Esophagus muscularis mucosa (tissue), 4 donors: ENCODE measurements at places on chromosomes 1 and 21. TPM values are rescaled to one million over a fixed set of nuclear protein-coding genes. Genes with fewer than 3 reads are reported as not detected.

DNA sequence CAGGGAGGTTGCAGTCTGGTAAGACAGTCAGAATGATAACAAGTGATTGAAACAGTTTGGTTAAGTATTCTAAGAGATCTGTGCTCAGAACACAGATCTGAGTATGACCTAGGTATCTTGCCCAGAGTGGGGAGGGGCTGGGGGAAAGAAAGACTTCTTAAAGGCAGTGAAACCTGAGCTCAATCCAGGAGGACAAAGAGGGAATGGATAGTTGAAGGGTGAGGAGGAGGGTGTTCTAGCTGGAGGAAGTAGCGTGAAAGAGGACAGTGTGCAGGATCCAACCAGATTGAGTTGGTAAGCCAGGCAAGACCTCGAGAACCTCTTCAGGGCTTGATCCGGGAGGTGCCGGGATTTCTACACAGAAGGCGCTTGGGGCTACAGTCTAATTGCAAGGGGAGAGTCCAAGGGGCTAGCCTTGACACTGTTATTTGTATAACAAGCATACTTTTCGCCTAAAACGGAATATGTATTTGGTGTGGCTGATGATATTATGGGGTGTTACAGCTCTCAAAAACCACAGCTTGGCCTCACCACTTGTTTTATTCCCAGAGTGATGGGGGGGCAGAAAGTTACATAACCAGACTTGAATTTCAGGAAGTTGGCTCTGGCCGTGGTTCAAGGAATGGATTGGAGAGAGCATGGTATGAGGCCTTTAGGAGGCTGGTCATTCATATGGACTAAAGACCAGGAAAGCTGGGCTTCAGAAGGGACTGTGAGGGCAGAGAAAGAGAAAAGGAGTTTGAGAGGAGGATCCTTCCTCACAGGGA, 19.1 kb downstream of the RCSD1 start:
- DNase-seq = no peak

DNA sequence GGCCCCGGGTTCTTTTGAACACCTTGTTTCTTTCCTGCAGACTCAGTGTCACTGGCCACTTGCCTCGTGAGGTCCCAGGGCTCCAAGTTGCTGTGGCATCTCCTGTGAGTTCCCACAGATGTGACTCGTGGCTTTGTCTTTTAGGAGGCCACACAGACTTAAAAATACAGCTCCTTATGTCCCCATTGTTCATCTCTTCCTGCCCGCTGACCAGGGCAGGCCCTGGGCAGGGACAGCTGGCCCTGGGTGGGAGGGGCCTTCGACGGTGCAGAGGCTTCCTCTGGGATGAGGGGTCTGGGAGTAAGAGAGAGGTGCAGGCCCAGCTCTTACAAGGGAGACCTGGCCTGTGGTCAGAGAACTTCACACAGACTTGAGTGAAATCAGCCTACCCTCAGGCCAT, 15.6 kb downstream of the LDLRAP1 start:
- no peak for DNase-seq

- no peak for DNase-seq
Observed at GRCh38 chr21:24115141-24115540, 1492.1 kb downstream of the MRPL39 start.

GRCh38 chr21:39006571-39007311, 176.5 kb downstream of the PSMG1 start:
- no peak for DNase-seq

KRTAP13-3 gene
- total RNA-seq = not detected

IL22RA1 gene
- total RNA-seq = not detected

ALG14 gene
- 0.83 TPM for total RNA-seq

SSR2 gene
- total RNA-seq = 122 TPM
